GM03348 (cell line): ENCODE measurements at places on chromosomes 16 and 17.

GRCh38 chr16:68605746-68606145 lies 39.4 kb upstream of the CDH3 start:
- no peak for DNase-seq

- no peak for DNase-seq
These were observed 138.7 kb downstream of the SALL1 start for GRCh38 chr16:51012396-51012795.

GRCh38 chr16:27983244-27983643 lies 80.3 kb downstream of the GSG1L start:
- no peak for DNase-seq

- no peak for DNase-seq
These were observed 11.3 kb downstream of the WDR45B start for GRCh38 chr17:82636626-82637598.

GRCh38 chr17:78925662-78926555 lies 722 bp upstream of the TIMP2 start:
- peak; percentile 94 for DNase-seq

- no peak for DNase-seq
These were observed 11.7 kb upstream of the CNTNAP4 start for GRCh38 chr16:76265434-76266045.

DNA sequence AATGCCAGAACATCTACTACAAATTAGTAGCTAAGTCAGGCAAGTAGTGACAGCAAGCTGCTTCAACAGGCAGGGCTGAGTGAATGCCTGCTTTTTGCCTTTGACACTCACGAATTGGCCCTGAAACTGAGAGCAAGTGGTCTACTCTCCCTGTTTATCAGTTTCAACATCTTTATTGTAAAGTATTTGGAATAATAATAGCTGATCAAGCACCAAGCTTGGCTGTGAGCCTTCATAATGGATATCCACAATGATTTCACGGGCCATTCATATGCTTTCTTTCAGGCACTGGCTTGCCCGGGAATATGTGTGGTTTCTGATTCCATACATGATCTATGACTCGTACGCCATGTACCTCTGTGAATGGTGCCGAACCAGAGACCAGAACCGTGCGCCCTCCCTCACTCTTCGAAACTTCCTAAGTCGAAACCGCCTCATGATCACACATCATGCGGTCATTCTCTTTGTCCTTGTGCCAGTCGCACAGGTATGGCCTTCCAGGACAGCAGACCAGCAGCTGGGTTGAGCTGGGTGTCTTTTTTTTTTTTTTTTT lies 5.2 kb downstream of the TLCD3A start:
- no peak for DNase-seq

- no peak for DNase-seq
These were observed 77.9 kb downstream of the MAP2K4 start for GRCh38 chr17:12098568-12098967.

DNA sequence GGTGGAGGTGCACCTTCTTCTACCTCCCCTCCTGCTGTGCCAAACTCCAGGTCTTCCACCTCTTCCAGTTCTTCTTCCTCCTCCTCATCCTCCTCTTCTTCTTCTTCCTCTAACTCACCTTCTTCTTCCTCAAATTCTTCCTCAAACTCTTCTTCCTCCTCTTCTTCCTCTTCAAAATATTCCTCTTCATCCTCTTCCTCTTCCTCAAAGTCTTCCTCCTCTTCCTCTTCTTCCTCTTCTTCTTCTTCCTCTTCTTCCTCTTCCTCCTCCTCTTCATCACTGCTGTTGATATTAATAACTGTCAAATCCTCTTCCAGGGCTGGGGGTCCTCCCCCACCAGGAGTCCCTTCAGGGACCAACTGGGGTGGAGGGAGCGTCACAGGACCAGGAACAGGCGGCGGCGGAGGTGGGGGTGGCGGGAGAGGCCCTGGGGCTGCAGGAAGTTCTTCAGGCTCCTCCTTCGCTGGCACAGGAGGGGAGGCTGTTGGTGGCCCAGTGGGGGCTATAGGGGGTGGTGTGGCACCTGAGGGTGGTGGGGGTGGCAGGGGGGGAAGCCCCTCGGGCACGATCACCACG lies 30.7 kb upstream of the ALOX15 start:
- DNase-seq: no peak
